ENCODE measurements at places on chromosomes 7 and 10.

- no peak for DNase-seq
These were observed 25.2 kb downstream of the CTBP2 start for GRCh38 chr10:125134916-125135770.

DNA sequence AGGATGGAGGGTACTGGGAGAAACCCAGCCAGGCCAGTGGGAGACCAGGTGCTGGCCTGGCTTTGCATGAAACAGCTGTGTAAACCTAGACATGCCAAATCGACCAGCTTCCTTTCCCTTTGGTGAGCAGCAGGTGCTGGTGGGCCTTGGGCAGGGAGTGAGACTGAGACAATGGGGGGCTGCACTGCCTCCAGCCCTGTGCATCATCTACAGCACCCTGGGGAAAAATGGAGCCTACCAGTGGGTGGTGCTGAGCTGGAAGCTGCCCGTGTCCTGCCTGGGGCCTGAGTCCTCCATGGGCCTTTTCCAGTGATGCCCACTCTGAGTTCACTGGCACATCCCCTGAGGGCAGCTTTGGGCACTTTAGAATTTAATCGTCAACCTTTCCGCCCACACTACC is 19.2 kb upstream of the DDC start:
- DNase-seq, result no peak

- no peak for DNase-seq
These were observed 3.2 kb downstream of the SNCG start for GRCh38 chr10:86961481-86962091.

GRCh38 chr10:72477463-72477862 is 122.7 kb upstream of the DNAJB12 start:
- DNase-seq, result no peak

- DNase-seq, result no peak
These were observed 1650.5 kb upstream of the LRRTM3 start for GRCh38 chr10:65275296-65275695.

- DNase-seq, result no peak
These were observed 144.1 kb downstream of the PIP4K2A start for GRCh38 chr10:22570234-22570633.

GRCh38 chr7:25158966-25159365 is 33.9 kb upstream of the CYCS start:
- DNase-seq, result no peak

DNA sequence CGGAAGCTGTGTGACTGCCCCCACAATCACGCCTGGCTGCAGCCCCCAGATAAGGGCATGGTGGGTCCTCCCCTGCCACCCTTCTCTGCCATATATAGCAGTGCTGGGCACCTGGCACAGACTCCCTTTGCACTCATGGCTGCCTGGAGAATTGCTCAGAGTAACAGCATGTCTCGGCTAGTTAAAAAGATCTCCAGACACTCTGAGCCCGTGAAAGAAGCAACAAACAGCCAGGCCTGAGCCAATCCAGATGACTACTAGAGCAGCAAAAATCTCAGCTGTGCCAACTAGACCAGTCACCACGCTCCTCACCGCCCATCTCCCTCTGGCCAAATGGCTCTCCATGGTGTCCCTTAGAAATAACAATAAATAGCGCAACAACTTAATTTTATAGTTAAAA is 71.3 kb downstream of the PARD3 start:
- DNase-seq, result no peak
